ENCODE measurements at places on chromosomes 1 and 21. TPM values are rescaled to one million over a fixed set of nuclear protein-coding genes. Genes with fewer than 3 reads are reported as not detected.

Gene MATN1
- 0.24 TPM for total RNA-seq

Gene RSRP1
- total RNA-seq, result 78.2 TPM

Gene C1QB
- total RNA-seq, result 0.19 TPM

Gene B3GALT5
- 0.08 TPM for total RNA-seq

Gene CLIC4
- 107 TPM for total RNA-seq

Gene S100A2
- 0.69 TPM for total RNA-seq

Gene VSIG8
- total RNA-seq, result not detected

Gene BECN2
- total RNA-seq, result not detected

Gene SYCP1
- not detected for total RNA-seq

All from GM12878 (cell line).